ENCODE measurements at places on chromosomes 3 and 15.
A peak's percentile ranks its signal among the peaks of the same experiment; 100 is the strongest.

DNA sequence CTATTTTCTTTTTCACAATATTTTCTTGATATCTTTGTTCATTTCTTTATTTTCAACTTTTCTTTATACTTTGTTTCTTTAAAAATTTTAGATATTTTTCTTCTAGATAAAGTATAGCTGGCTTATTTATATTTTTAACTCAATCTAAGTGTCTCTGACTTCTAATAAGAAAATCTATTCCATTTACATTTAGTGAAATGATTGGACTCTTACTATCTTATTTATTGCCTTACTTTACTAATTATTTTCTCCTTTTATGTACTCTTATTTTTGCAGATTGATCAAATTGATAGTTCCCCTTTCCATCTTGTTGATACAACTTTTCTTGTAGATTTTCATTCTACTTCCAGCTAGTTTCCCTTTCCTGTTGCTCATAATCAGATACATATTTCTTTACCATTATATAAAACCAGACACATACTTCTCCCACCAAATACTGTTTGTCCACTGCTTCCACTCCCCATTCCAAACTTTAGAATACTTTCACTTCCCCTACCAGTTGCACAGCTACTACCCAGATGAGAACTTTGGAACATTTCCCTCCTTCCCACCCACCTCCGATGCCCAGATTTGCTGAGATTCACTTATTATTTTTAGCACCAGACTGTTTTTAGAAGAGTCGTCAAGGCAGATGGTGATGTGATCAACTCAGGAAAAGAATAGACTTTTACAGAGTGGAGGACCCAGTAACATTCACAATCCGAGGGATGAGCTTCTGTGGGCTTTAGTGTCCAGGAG lies 151.5 kb downstream of the LIPC start:
- no peak for DNase-seq

GRCh38 chr15:52185151-52185561 lies 6.0 kb downstream of the GNB5 start:
- no peak for DNase-seq

GRCh38 chr15:66993874-66994696 lies 71.3 kb upstream of the SMAD3 start:
- DNase-seq = no peak

- DNase-seq = peak; percentile 20
Measured at GRCh38 chr3:20186600-20187004, 596 bp upstream of the SGO1 start.

GRCh38 chr3:125395091-125395490 lies 20.0 kb upstream of the ZNF148 start:
- DNase-seq = no peak

DNA sequence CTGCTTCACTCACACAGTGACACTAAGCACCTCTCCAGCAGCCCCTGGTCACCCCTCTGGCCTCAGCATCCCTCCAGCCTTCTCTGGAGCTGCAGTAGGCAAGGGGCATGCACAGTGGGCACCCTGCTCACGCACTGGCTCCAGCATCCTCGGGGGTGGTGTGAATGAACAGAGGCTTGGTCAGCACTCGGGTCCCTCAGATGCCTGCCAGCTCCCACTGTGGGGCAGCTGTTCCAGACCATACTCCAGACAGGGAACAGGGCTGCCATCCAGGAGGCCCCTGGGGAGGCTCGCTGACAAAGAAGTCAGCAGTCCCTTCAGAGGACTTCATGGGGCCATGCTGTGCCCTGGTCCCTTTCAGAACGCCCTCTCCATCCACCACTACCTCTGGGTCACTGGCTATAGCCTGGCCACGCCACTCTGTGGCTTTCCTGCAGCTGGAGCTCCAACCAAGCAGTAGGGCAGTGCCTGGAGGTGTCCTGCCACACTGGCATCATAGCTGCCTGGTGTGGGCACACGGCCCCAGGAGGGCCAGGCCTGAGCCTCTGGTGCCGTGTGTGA lies 26.3 kb downstream of the ALS2CL start:
- no peak for DNase-seq

DNA sequence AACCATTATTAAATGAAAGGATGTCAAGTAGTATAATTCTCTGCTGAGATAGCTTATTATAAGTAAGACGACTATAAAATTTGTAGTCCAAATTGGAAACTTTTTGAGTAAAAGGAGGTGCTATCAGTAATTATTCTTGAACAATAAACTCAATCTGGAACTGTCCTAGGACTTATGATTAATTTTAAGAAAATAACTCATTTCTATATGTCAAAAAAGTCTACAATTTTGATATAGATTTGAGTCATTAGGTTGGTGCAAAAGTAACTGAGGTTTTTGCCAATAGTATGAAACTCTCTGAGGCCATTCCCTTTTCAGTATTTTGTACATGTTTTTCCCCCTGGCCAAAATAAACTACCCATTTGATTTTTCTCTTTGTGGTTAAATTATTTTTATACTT lies 41.0 kb downstream of the LEKR1 start:
- no peak for DNase-seq

GRCh38 chr3:81601707-81602305 lies 159.6 kb downstream of the GBE1 start:
- no peak for DNase-seq

- DNase-seq = no peak
Measured at GRCh38 chr15:90654233-90655136, 62.7 kb upstream of the BLM start.

Data from GM03348 (cell line).